ENCODE measurements at places on chromosomes 11 and 22.
A peak's percentile ranks its signal among the peaks of the same experiment; 100 is the strongest.

- no peak for DNase-seq
Measured at GRCh38 chr11:65866509-65867283, 5.9 kb downstream of the EFEMP2 start.

DNA sequence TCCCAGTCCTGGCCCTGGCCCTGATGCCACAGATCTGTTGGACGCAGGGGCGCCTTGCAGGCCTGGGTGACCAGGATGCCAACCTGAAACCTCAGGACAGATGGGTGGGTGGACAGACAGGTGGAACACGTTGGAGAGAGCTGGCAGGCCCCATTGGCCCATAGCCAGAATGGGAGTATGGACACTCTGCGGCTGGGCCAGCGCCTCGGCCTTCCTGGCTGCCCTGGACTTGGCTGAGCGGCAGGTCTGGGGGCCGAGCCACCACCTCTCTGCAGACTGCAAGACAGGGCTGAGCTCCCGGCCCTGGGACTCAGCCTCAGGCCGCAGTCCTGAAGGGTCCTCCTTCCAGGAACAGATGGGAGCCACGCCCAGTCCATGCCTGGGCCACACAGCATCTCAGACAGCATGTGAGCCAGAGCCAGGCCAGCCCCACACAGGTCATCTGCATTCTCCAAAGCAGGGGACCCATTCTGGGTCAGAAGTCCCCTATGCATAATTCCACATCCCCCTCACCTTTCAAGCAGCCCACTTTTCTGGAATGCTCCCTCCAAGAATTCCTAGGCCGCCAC lies 14.1 kb downstream of the WNT7B start:
- DNase-seq, result no peak

- DNase-seq, result no peak
Measured at GRCh38 chr11:111523343-111523742, 8.8 kb downstream of the HOATZ start.

DNA sequence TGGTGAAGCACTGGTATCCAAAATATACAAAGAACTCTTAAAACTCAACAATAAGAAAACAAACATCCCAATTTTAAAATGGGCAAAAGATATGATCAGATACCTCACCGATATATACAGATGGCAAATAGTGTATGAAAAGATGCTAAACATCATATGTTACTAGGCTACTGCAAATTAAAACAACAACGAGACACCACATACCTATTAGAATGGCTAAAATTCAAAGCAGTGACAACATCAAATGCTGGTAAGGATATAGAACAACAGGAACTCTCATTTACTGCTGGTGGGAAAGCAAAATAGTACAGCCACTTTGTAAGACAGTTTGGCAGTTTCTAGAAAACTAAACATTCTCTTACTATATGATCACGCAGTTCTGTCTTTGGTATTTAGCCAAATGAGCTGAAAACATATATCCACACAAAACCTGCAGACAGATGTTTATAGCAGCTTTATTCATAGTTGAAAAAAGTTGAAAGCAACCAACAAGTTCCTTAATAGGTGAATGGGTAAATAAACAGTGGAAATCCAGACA lies 38.5 kb downstream of the SIK3 start:
- no peak for DNase-seq

DNA sequence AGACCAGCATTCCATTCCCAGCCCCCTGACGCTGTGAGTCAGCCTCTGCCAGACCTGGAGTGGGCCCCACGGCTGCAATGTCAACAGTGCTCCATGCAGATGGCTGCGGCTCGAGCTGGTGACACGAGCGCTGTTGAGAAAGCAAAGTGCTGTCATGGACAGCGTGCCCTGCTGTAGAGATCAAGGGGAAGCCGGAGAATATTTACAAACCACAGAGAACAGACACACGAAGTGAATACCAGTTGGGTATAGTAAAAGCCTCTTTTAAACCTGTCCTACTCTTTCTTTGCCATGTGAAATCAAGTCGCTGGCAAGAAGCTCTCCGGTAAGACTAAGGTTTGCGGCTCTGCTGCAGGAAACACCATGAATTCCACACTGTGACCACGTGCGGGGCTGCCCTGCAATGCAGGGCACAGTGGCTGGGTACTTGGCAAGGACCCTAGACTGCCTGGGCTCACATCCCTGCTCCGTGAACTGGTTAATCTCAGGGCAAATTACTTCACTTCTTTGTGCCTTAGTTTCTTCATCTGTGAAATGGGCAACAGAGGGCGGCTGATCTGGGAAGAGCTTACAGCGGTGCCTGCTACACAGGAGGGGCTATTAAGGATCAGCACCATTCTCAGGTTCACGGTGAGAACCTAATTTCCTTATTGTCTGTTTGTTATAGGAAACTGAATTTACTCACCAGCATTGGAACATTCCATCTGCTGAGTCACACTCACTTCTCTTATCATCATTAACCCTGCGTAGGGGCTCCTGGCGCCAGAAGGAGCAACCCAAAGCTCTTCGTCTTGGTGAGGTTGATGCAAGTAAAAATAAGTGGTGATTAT lies 27.8 kb upstream of the ELFN2 start:
- peak; percentile 56 for DNase-seq

DNA sequence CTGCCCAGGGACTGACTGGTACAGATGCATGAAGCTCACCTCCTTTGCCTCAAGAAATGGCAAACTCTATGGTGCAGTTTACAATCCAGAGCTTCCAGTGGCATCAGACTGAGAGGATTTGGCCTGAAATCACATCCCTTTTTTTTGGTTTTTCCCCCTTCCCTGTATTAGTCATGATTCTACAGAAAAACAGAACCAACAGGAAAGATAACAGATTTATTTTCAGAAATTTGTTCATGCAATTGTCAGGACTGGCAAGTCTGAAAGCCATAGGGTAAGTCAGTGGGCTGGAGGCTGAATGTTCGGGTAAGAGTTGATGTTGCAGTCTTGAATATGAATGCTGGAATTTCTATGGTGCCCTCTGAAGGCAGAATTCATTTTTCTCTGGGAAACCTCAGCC lies 12.0 kb upstream of the ZDHHC13 start:
- no peak for DNase-seq

DNA sequence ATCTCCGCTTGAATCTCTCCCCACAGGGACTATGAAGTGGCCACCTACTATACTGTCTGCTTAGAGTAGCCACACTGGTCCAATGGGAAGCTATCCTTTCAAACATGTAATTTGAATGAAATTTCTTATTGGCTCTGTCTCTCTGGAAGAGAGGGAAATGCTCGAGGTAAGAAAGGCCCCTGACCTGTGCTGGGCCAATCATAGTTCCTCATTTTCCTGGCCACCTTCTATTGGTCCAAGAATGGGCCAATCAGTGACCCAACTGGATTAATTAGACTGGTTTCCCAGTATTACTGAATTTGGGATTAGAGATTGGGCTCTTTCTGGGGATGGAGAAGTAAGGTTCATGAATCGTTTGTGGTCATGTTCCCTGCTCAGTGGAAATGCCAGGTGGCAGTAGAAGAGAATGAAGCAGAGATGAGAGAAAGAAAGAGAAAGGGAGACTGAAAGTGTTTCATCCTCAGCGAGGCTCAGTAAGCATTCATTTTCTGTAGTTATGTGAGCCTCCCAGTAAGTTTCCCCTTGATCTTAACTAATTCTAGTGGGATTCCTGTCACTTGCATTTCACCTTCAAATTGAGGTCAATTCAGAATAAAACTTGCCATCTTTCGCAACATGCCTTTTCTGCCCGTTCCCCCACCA lies 8.4 kb upstream of the MMP20 start:
- DNase-seq, result no peak

- DNase-seq, result no peak
Measured at GRCh38 chr11:33897761-33898375, 6.0 kb upstream of the LMO2 start.

DNA sequence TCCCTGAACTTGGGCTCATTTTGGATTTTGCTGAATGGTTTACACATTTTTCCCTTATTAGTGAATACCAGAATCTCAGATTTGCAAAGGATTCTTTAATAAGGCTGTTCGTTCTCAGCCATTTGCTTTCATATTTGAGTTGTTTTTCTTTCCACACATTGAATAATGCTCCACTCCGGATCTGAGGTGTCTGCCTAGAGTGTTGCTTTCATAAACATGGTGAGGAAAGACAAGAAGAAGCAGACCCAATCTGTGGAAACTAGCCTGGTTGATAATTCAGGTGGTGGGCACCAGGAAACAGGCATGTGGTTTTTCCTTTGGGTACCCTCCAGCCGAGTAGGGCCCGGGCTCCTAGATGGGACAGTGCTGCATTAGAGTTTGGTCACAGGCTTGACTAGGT lies 35.0 kb downstream of the LDLRAD3 start:
- no peak for DNase-seq

DNA sequence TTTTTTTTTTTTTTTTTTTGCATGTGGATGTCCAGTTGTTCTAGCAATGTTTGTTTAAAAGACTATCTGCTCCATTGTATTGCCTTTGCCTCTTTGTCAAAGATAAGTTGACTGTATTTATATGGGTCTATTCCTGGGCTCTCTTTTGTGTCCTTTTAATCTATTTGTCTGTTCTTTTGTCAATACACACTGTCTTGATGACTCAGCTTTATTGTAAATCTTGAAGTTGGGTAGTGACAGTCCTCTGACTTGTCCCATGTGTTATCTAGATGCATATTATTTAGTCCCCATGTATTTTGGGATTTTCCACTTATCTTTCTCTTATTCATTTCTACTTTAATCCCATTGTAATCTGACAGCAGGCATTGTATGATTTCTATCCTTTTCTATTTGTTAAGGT lies 3.3 kb downstream of the CCDC81 start:
- no peak for DNase-seq

DNA sequence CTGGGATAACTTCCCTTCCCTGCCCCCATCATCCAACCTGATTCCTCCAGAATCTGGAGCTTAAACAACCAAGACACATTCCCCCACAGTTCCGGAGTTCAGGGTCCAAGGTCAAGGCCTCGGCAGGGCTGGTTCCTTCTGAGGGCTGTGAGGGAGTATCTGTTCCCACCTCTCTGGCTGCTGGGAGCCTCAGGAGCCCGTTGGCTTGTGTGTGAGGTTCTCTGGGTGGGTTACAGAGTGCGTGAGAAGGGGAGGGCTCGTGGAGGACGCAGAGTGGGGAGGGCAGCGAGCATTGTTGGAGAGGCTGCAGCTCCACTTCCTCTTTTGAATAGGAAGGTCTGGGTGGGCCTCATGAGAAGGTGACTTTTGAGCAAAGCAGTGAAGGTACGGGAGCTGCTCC lies 8.5 kb downstream of the SERHL2 start:
- no peak for DNase-seq

GRCh38 chr22:50720301-50721256 lies 17.4 kb upstream of the ACR start:
- DNase-seq, result no peak

DNA sequence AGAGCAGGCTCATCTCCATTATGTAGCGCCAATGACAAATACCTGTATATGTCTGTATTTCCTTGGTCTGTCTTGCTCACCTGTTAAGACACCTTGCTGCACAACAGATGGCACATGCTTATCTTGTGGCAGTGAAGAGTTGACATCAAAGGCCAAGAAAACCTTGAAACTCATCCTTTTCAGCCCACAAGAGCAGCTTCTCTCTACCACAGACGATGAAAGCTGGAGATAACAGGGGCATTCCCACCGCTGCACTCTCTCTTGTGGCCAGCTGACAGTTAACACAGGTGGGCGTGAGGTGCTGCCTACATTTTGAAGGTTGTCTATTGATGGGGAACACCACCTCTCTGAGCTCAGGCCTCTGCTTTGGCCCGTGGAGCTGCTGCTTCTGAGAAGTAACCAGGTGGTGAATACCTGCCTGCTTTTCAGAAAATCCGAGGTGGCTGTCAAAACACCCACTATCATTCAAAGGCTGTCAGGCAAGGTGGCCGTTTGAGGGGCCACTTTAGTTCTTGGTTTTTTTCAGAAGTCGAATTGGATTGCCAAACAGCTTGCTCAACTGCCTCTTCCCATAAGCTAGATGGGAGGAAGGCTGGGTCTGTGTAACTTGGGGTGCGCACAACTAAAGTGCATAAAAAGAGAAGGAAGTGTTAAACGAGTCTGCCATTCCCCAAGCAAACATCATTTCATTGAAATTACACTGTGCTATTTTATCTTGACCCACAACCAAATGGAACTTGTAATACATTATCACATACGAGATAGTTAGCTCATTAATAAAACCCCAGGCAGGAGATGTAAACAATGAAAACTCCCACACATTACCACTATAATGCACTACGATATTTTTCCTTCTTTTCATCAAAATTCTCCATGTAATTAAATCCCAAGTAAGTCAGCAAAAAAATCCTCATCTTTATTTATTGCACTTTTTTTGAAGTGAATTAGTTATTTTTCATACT lies 87.1 kb upstream of the RAG2 start:
- DNase-seq, result no peak

GRCh38 chr11:33534575-33534974 lies 166.1 kb downstream of the C11orf91 start:
- no peak for DNase-seq

DNA sequence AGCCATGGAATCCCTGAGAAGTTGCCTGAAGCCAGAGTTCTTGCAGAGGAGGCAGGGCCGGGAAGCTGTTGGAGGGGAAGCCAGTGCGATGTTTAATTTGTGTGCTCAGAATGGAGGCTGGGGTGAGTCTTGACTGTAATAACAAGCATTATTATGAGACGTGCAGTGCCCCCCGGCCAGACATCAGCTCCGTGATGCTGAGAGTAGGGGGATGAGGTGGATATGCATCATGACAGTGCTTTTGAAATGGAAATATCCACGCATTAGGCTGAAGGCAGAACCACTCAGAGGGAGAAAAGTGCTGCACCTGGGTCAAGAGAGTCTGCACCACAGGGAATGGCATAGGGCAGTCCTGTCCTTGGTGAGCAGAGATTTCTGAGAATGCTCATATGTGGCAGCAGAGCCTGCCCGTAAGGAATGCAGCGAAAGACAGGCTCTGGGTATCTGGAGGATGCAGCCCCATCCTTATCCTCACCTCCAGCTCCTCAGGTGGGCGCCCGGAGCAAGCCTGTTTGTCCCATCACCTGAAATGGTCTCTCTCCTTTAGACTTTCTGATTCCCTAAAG lies 37.6 kb upstream of the SEZ6L start:
- no peak for DNase-seq

DNA sequence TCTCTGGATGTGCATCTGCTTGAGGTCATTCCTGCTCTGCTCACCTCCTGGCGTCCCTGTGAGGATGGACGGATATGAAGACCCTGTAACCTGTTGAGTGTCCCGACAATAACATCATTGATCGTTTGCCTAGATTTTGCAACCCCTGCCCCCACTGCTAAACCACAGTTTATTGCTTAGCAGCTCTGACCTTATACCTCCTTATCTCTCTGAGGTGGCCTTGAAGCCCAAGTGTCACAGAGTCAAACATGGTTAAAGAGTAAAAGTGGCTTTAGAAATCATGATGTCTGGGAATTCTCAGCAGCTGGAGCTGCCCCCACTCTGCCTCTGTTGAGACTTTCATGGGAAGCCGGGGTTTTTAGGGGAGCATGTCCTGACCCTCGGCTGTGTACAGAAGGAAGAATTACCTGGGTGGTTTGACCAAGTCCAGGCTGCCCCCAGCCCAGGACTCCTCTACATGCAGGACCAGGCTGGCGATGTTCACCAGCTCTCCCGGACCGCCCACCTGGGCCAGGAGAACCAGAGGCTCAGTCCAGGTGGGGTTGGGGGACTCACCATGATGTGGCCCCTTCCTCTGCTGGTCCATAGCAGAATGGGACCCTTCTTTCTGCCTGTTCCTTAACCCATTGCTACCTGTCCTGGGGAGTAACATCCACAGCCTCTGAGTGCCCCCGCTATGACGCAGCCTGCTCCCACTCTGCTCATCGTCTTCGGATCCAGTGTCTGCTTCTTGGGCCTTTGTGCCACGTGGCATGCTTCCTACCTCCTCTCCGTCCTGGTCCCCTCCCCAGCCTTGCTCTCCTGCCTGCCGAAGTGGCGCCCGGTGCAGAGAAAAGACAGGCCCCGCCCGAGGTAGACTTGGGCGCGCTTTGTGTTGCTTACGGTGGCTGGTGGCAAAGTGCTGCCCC lies 33.4 kb upstream of the FTH1 start:
- DNase-seq, result no peak

All from NCI-H1092 treated with DMSO at 0.1 percent for 48 hours (cell line).